ENCODE measurements at places on chromosomes 4 and X.

DNA sequence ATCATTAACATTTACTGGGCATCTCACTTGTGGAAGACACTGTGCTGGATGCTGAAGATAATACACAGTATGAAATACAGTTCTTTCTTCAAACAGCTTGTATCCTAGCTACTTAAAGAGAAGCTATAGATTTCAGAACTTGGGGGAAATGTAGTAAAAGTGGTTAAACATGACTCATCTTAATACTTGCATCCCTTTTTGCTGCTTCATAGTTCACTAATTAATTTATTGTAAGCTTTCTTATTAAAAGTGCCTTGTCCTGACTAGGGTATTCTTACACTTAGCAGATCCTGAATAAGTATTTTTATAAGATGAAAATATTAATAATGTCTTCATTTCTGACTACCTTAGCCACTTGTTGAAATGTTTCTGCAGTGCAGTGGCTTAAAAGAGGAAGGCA is 132.8 kb upstream of the STIM2 start:
- no peak for DNase-seq

- no peak for DNase-seq
Observed at GRCh38 chrX:154648931-154649330, 4.4 kb downstream of the CTAG2 start.

GRCh38 chrX:100868273-100868672 is 5.9 kb downstream of the NOX1 start:
- no peak for DNase-seq

DNA sequence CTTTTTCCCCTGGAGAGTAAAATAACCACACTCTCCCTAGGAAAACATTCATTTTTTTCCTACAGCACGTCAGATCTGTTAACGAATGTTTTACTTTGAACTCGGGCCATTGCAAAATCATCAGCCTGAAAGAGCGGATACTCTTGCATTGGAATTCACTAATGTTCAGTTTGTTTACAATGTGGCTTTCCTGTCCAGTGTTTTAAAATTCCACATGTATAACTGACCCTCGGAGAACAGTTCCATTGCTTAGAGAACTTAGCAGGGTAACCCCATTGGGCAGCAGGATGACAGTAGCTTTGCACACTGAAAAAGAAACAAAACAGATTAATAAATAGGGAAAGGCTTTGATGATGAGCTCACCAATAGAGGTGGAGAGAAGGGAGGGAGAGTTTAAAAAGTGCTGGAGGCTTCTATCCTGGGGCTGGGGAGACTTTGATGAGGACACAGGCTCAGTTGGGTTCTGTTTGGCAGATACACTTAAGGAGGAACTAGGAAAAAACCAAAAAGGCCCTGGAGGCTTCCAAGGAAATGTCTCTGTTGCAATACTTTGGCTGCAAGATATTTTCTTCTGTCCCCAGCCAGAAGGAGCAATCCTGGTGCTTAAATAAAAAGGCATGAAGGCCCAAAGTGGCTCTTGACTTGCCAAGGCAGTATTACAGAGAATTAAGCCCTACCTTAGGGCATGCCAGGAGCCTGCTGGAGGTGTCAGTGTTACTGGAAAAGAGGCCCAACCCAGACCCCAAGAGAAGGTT is 143.1 kb downstream of the ARSF start:
- DNase-seq, result peak; percentile 38

DNA sequence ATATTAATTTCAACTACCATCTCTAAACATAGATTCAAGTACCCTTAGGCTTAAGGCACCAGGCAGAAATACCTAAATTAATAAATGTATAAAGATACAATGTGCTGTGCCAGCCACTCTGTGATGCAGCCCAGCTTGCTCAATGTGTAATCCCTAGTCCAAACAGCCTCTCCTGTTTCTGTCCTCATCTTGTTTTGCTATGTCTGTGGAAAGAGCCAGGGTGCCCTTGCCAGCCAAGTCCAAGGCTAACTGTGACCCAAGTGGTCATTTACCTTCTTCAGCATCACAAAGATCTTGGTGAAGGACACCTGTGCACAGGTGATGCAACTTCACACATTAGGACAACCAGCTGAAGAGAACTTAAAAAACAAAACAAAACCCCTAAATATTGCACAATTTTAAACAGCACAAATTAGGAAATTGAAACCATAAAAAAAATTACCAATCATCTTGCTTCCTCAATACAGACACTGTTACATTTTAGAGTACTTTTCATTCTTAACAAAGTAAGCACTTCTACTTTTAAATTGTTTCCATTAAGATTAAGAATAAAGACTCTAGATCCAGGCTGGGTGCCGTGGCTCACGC is 89.6 kb downstream of the C4orf51 start:
- no peak for DNase-seq

- no peak for DNase-seq
Observed at GRCh38 chr4:111466811-111467604, 678.2 kb upstream of the FAM241A start.

DNA sequence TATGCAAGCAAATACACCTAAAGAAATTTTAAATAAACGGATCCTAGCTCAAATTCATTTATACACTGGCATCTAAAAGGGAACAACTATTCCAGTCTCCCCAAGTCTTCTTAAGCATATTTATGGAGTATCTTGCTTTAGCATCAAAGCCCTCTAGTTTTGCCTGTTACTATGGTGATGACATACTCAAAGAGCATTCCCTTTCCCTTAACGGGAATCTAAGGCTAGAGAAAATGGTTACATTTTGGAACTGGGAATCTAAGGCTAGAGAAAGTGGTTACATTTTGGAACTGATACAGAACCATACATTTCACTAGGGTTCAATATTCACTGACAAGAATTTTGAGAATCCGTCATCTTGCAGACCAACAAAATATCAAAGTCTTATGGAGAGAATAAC is 271.2 kb downstream of the CHIC1 start:
- DNase-seq, result no peak

DNA sequence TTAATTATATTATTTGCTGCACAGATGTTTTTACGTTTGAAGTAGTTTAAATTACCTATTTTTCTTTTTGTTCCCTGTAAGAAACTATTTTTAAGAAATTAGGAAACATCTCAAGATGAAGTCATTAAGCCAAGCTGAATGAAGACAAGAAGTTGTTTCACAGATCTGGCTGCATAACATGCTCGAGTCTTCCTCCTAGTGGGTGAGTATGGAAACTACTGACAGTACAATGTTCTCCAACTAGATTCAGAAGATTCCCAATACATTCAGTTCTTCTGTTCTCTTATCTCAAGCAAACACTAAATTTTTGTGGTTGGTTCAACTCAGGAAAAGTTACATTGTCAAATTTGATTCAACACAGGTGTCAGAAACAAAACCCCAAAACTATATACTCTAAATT is 256.8 kb upstream of the VCX start:
- DNase-seq, result no peak

DNA sequence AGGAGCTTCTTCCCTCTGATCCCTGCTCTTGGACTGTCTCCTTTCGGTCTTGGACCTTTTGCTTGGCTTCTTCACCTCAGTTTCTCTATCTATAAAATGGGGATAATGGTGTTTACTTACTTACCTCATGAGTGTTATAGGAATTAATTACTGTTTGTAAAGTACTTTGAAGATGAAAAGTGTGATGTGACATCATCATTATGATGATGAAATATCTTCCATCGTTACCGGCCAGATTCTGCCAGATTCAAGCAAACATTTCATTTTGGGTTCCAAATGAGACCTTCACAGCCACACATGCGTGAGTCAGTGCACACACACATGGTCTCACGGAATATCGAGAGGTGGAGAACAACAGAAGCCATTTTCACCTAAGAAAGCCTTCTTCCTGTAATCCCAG is 220.1 kb upstream of the RPL34 start:
- DNase-seq, result no peak

DNA sequence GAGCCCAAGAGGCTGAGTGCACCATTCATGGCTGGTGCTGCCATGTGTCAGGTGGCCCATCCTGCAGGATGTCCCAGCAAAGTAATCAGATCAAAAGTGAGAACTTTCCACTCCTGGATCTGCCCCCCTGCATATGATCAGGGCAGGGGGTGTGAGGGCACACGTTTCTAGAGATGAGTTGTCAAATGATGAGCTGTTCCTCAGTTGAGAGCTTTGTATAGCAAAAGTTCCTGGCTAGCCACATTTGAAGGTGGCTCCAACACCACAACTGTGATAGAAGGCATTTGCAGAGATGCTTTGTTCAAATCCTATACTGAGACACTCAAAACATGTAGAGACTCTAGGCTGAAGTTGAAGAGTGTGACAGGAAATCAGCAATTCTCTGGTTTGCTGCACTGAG is 501.8 kb downstream of the BCOR start:
- DNase-seq, result no peak

DNA sequence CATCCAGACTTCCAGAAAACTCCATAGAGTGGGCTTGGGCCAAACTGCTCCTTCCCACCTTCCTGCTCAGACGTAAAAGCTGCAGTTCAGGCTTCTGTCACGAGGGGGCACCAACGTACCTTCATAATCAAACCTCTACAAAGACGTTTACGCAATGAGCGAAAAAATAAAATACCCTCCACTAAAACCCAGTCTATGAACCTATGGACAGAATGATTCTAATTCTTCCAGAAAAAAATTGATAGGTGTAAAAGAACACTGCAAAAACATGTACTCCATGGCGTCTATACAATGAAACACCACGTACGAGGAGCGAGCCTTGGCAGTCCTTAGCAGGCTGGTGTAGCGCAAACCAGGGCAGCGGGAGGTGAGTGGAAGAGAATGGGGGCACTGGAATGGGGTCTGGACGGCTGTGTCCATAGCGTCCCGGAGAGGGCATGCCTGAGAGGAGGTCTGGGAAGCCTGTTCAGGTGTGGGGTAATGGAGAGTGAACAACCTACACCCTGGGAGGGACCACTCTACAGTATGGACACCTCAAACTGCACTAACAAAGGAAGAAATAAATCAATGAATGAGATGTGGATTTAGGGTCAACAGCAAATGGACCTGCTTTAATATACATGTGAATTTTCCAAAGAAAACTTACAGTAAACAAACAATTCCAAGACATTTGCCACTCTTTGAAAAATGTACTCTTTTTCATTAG is 14.4 kb upstream of the RAB40A start:
- peak; percentile 80 for DNase-seq

DNA sequence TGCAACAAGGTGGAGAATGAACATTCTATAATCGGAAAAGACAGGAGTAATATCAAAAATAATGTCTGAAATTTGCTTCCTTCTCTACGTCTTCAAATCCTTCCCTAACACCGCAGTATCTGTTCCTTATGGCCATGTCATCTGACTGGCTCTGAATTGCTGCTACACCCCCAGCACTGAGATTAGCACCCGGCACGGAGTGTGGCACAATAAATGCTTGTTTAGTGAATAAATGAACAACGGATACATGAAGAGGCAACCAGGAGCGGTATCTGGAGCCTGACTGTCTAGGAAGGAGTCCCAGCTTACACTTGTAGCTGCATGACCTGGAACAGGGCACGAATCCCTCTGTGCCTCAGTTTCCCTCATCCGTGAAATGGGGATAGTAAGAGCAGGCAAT is 164.3 kb downstream of the AFAP1 start:
- peak; percentile 5 for DNase-seq

DNA sequence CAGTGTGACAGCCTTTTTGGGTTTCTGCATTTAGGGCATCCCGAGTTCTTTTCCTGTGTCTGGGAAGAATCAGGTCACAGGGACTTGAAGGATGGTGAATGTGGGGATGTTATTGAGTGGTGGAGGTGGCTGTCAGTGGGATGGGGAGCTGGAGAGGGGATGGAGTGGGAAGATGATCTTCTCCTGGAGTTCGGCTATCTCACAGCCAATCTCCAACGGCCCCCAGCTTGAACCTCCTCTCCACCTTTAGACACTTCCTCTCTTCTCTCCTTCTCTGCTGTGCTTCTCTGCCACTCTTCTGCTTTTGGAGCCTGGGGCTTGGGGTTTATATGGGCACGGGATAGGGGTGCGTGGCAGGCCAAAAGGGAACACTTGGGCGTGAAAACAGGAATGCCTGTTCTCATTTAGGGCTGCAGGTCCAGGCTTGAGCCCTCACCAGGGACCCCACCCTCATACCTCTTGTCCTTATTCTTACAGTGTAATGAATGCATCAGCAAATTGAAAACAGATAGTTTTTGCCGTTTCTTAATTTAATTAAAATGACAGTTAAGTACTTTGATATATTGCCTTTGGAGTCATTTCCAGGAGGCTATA is 37.5 kb downstream of the USP9X start:
- DNase-seq, result no peak

GRCh38 chr4:20816287-20816686 is 116.0 kb downstream of the PACRGL start:
- DNase-seq, result no peak

- DNase-seq, result no peak
Observed at GRCh38 chr4:76681996-76682395, 215.9 kb downstream of the SOWAHB start.

GRCh38 chr4:38902695-38903094 is 35.1 kb downstream of the FAM114A1 start:
- DNase-seq, result no peak

DNA sequence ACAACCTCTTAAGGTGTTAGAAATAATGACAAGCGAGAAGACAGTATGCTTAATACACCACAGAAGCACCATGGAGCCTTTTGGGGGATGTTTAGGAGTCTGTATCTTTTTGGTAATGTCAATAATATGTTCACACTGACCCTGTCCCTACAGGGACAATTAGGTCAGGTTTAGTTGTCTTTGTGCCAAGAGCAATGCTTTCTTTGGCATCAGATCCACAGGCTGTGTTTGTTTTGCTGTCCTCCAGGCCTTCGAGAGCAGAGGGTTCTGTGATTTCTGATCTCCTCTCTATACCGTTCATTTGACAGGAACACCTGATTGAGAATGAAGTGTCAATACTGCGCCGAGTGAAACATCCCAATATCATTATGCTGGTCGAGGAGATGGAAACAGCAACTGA is 153.8 kb downstream of the DCLK2 start:
- DNase-seq, result no peak
